NCI-H1694 (cell line): ENCODE measurements at places on chromosomes 11 and 22.

- no peak for DNase-seq
These were observed 4.0 kb upstream of the CYTH4 start for GRCh38 chr22:37278261-37278660.

DNA sequence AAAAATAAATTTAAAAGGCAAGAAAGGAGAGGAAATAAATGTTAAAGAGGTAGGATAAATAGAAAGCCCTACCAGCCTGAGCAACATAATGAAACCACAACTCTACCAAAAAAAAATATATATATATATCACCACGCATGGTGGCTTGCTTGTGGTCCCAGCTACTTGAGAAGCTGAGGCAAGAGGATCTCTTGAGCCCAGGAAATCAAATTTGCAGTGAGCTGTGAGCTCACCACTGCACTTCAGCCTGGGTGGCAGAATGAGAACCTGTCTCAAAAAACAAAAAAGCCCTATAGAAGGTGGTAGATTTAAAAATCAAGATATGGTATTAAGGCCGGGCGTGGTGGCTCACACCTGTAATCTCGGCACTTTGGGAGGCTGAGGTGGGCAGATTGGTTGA lies 10.5 kb downstream of the NUCB2 start:
- no peak for DNase-seq

DNA sequence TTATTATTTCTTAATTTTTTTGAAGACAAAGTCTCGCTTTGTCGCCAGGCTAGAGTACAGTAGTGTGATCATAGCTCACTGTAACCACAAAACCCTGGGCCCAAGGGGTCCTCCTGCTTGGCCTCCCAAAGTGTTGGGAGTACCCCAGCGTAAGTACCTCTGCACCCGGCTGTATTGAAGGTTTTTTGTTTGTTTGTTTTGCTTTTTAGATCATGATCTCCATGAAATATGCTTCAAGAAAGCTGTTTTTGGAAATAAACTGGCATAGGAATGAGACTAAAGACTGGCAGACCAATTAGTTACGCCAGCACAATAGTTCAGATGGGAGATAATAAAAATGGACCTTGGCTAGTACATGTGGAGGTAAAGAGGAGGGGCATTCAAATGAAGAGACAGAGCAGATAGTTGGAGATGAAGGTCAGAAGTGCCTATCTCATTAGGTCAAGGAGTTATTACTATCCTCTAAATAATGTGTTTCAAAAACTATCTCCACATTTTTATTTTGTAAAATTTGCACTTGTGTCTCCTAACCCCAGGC lies 4.1 kb upstream of the MRPL48 start:
- no peak for DNase-seq

- no peak for DNase-seq
These were observed 546 bp downstream of the GNB1L start for GRCh38 chr22:19853879-19854777.

DNA sequence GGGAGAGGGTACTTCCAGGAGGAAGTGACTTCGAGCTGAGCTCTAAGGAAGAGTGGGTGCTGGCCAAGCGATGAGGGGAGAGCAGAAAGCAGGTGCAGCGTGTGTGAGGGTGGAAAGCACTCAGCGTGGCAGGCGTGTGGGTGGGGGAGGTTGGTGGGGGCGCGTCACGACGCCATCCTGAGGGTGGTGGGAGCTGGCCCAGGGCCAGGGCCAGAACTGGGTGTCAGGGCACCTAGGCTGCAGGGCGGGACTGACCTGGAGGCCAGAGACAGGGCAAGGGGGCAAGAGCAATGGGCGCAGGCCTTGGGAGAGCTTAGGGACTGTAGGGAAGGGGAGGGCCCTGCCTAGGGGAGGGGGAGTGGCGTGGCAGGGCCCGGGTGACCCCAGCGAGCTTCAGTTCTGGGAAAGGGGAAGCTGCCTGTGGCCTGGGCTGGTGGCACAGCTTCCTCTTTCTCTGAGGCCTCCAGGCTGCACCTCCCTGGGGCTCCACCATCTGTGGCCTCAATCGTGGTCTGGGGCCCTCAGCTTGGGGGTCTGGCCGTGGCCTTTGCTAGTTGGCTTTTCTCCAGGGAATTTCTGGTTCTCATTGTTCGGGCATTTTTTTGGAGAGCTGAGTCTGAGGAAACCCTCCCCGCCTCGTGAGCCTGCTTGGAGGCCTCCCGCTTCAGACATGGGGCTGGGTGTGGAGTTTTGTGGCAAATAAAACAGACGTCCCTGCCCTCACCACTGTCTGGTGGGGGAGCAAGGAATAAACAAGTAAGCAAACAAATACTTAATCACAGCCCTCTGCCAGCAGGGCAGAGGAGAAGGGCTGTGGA lies 8.9 kb downstream of the RELT start:
- DNase-seq = no peak

DNA sequence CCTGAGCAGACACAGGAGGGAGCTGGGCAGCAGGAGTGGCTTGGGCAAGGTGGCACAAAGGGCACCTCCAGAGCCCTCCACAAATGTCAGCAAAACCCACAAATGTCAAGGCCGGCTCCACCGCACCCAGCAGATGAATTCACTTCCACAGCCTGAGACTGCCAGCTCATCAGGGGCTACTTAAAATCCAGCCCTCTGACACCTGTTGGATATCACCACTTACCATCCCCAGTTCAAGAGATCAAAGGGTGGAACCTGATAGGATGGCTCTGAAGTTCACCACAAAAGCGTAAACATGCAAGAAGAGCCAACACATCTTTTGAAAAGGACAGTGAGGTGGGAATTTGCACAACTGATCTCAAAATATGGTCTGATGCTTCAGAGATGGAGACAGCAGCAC lies 168.6 kb upstream of the GRK3 start:
- DNase-seq = no peak
